ENCODE measurements at places on chromosomes 2 and 18.
A peak's percentile ranks its signal among the peaks of the same experiment; 100 is the strongest.

GRCh38 chr2:127314193-127314988 lies 20.4 kb upstream of the ERCC3 start:
- DNase-seq: no peak

GRCh38 chr2:66925128-66925527 lies 472.0 kb upstream of the ETAA1 start:
- no peak for DNase-seq

DNA sequence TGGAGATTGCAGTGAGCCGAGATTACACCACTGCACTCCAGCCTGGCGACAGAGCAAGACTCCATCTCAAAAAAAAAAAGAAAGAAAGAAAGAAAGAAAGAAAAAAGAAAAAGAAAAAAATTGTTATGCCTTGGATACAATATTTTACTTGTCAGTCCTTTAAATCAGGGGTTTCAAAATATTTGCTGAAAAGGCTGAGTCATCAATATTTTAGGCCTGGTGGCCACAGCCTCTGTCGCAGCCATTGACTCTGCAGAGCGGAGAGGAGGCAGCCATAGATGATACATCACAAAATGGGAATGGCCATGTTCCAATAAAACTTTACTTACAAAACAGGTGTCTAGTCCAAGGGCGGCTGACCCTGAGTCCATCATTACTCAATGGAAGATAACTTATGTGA lies 314.8 kb upstream of the SALL3 start:
- no peak for DNase-seq

DNA sequence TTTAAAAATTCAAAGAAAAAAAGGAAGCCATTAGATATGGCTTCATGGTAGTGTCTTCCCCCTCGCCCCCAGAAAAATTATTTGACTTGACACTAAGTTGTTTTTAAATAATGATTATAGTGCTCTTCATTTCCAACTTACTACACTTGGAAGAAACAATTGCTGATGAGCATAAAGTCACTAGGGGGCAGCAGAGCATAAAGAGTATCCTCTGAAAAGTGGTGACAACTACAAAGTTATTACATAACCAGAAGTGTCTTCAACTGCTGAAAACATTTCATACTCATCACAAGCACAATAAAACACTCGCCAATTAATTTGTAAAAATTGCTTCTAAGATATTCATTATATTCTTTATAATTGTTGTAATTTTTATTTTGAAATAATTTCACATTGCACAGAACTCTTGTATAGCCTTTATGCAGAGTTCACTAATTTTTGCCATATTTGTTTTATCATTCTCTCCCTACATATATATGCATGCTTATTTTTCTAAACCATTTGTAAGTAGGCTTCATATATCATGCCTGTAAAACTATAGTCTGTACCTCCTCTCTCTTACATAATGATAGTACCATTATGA lies 54.9 kb downstream of the EXOC6B start:
- peak; percentile 21 for DNase-seq

DNA sequence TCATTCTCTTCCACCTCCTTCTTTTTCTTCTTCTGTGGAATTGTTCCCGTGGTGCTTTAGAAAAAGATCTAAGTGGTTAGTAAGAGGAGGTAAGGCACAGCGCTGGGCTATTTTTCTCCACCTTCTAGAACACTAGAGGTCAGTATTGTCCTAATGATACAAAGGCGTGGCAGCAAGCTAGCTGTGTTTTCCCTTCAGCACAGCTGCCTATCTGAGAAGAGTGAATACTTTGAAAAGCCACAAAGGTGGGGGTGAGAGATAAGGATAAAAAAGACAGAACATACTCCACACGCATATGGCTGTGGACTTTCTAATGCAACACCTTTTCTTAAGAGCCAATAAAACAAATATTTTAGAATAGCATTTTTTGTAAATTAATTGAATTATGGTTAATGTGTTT lies 2.1 kb downstream of the CNTNAP5 start:
- peak; percentile 55 for DNase-seq

All from GDM1 (cell line).